Sigmoid colon (tissue), 7 donors: ENCODE measurements at places on chromosomes 11 and 22.
A peak's percentile ranks its signal among the peaks of the same experiment; 100 is the strongest.

DNA sequence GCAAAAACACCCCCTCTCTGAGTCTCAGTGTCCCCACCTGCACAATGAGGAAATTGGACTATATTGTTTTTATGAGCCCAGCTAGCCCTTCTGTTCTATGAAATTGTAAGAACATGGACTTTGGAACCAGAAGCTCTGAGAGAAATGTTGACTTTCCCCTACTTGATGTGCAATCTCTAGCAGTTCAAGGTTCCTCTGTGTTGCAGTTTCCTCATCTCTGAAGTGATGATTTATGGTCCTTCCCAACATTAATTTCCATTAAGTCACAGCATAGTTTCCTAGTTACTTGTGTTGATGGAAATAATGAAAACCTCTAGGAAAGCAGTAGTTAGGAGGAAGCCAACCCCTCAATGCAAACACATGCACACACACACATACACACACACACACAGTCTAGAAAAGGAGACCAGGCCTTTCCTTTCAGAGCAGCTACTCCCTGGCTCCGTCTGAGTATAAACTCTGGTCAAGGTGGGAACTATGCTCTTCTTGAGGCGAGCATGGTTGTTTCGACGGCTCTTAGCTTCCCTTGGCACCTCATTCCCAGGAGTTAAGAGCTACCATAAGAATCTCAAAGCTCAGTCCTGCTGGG, 518.4 kb downstream of the SOX6 start:
- no peak for DNase-seq

DNA sequence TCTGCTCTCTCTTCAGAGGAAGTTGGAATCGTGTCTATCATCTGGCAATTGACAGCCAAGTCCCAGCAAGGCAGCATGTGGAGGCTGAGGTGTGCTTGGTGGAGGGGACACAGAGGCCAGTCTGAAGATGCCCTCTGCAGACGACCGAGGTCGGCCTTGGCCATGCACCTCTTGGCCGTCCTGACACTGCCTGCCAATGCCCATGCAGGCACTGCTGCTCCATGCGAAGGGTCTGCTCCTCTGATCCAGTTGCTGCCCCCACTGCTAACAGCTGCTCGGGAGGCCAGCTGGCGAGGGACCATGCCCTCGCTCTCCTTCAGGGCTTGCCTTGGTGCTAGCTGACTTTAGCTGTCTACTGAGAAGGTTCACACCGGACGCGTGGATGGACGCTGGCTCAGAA, 527.9 kb downstream of the OPCML start:
- no peak for DNase-seq

- no peak for DNase-seq
Measured at GRCh38 chr11:2376751-2377451, at the start of gene CD81. Gene CD81 (plus strand): TSS chr11:2377310. CDS start chr11:2377550, 240 bp downstream.

GRCh38 chr11:69669486-69669885, 5.7 kb downstream of the LTO1 start:
- peak; percentile 54 for DNase-seq

DNA sequence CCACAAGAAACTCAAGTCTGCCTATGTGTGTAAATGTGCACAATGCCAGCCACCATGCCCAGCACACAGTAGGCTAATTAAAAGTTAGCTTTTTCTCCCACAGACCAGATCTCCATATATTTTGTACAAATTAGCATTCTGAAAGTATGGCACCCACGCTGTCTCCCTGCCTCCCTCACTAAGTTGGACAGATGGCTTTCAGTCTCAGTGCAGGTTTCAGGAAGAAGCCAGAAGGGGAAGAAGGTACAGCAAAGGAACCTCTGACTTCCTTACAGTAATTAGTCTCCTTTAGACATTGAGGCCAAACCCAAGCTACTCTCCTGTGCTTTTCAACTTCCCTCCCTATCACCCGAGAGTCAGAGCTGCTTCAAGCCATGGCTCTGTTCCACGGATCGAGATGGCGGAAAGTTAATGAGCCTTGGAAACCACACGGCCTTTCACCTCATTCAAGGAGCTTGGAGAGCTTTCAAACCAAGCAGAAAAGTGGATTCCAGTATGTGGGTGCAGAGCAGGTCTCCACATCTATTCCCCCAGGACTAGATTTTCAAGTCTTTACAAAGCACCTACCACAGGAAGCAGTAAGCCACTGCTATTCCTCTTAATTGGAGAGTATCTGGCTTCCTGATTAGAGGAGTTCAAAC, 221.1 kb upstream of the NARS2 start:
- DNase-seq, result no peak

DNA sequence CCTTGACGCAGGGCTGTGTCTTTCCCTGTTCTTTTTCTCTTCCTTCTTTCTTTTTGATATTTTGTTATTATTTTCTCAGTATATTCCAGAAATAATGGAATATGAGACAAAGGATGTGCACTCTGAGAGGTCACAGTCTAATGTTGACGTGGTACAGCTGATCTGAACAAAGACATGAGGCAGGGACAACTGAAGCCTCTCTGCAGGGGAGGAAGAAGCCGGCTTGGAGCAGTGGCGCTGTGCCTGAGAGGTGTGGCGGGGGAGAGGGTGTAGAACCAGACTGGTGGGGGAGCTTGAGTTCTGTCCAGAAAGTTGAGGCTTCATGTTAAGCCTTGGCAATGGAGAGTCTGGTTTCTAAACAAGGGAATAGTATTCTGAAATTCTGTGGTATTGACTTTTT, 34.7 kb downstream of the ADAMTS15 start:
- no peak for DNase-seq

DNA sequence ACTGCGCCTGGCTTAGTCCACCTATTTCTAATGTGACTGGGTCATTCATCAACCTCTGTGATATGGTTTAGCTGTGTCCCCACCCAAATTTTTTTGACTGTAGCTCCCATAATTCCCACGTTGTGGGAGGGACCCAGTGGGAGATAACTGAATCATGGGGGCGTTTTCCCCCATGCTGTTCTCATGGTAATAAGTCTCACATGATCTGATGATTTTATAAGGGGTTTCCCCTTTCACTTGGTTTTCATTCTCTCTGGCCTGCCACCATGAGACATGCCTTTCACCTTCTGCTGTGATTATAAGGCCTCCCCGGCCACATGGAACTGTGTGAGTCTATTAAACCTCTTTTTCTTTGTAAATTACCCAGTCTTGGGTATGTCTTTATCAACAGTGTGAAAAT, 8.7 kb downstream of the CENATAC start:
- peak; percentile 12 for DNase-seq

DNA sequence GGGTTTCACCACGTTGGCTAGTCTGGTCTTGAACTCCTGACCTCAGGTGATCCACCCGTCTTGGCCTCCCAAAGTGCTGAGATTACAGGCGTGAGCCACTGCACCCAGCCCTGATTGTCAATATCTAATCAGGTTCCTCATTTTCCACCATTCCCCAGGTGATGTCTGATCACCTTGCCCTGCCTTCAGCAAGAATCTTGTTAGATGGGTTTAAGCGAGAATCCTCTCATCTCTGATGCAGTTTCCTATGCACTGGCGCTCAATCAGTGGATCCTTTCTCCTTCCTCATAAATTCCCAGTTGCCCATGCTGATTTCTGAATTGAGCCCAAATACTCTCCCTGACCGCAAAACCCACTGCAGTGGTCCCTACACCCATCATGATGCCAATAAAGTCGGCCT, 664 bp upstream of the ZC3H7B start:
- DNase-seq, result no peak

DNA sequence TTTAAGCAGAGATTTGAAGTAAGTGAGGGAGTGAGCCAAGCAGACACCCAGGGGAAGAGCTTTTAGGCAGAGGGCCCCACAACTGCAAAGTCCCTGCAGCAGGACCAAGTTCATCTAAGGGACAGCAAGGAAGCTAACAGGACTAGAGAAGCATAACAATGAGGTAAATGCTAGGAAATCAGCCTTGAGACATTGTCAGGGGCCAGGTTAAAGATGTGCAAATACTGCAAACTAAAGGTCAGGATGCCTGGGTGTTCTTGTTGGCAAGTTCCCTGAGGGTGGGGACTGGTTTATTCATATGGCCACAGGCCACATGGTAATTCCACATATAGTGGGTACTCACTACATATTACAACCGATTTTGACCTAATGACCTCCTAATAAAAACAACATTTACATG, 399.2 kb upstream of the NARS2 start:
- no peak for DNase-seq

DNA sequence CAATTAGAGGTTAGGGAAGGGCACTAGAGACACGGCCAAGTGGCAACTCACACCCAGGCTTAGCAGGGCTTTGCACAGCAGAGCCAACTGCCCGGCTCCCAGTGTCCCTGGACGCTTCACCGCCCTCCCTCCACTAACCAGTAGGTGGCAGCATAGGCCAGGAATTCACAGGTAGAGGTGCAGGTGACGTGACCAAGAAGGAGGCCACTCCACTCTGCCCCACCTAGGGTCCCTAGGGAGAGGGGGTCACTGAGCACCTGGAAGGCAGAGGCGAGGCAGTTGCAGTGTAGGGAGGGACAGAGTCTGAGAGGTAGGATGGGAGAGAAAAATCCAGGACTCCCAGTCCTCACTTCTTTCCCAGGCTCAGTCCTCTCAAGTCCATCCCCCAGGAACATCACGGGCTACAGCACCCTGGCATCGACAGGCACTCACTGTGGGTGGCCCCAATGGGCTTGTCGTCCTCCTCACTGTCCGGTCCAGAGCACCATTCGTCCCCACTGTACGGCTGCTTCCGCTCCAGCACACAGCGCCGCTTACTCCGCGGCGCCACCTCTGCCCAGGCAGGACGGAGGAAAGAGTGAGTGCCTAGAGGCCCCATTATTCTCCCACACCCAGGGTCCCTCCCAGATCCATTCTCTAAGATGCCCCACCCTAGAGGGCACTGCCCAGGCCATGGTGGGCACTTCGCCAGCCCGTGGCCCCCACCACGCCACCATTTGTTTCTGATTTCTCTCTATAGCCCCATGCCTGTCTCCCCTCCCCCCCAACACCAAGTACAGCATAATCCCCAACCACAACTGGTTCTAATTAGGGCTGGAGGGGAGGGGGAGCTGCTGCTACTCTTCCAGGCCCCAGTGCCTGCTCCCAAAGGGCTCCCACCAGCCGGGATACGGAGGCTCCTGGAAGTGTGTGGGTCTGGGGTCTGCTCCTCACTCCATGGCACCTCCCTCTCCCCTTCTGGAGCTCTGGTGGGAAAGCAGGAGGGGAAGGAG, 18.4 kb downstream of the BCL9L start:
- peak; percentile 92 for DNase-seq

DNA sequence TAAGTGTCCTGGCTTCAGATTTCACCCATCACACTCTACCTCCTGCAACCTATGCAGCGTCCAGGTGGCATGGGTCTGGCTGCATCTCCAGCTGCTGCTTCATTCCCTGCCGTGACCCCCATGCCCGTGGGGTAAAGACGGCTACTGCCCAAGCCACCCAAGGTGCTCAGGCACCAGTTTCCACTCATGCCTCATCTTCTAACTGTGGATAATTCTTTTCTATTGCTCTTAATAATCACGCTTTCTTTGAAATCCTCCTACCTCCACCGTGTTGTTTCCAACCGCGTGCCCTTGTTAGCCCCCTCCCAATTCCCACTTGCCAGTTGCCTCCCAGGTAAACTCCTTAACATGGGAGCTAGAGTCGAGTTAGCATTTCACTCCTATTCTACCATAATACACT, 738.5 kb downstream of the OPCML start:
- no peak for DNase-seq

DNA sequence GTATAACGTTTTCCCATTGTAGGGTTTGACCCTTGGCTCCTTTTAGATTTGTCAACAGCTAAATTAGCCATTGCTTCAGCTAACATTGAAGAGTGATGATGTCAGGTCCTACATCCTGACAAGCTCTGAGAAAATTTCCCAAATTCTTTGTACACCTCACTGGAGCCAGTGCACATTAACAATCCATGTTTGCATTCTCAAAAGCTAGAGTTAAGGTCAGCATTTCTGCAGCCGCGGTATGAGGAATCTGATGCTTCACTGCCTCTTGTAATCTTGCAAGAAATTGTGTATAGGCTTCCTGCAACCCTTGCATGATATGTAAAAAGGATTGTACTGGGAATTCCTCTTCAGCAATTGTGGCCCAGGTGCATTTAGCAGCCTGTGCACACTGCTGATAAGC, 33.1 kb upstream of the NCAM1 start:
- DNase-seq, result no peak

DNA sequence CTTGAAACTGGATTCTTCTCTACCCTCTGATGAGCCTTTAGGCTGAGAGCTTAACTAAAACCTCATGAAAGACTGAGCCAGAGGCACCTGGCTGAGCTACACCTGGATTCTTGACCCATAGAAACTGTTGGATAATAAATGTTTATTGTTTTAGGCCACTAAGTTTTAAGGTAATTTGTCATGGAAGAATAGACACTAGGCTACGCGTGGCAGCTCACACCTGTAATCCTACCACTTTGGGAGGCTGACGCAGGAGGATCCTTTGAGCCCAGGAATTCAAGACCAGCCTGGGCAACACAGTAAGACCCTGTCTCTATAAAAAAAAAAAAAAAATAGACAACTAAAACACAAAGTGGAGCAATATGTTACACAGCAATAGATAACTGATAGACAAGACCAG, 29.2 kb upstream of the UPB1 start:
- DNase-seq, result no peak

DNA sequence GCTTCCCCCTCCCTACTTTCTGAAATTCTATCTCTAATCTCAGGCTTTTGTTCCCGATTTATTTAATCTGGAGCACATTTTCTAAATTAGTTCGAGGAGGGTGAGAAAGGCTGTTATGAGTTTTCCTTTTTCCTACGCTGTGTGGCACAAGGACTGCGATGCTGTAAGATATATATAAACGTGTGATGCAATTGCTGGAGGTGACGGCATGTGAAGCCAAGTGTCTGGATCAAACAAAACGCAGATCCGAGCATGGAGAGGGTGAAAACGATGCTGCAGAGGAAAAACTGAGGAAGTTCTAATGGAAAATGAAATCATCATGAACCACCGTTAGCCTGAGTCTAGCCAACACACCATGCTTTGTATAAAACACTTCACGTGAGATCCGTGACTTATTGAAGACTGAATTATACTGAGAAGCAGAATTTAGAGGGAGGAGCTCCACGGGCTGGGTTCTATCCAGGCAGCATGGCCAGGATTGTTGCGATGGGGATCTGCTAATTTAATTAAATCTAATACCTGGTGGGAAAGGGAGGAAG, 4.4 kb downstream of the PKNOX2 start:
- DNase-seq, result no peak

GRCh38 chr11:126290887-126291286, 8.0 kb downstream of the TIRAP start:
- DNase-seq, result no peak

GRCh38 chr22:24188705-24189248, 7.5 kb downstream of the SUSD2 start:
- DNase-seq, result peak; percentile 56

GRCh38 chr11:124481365-124482323, 36.1 kb upstream of the OR8B8 start:
- no peak for DNase-seq
